Skeletal muscle cell (primary cell): ENCODE measurements at places on chromosomes 2 and 18.
A peak's percentile ranks its signal among the peaks of the same experiment; 100 is the strongest.

DNA sequence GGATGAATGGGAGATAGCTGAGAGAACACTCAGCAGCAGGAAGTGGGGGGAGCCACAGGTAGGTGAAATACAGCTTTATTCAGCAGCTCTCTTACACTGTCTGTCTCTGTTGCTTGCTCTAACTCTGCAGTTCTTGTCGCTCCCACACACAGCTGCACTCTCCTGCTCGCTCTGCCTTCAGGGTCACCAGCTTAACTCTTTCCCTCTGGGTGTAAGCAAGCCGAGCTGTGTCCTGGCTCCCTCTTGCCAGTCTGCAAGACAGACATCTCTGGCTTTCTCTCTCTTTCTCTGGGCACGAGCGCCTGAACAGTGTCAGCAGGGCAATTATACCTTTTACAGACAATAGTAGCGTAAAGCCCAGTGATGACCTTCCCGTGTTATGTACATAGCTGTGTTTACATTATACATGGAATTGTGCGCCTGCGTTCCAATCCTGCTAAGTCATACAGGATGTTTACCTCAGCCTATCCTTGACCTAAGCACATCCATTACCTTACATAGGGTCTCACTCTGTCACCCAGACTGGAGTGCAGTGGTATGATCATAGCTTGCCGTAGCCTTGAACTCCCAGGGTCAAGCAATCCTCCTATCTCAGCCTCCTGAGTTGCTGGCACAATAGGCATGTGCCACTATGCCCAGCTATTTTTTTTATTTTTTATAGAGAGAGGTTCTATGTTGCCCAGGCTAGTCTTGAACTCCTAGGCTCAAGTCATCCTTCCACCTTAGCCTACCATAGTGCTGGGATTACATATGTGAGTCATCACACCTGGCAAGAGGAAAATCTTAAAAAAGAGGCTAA lies 57.8 kb upstream of the CHN1 start:
- no peak for DNase-seq

- DNase-seq = no peak
Measured at GRCh38 chr2:100208141-100208770, 65.9 kb upstream of the AFF3 start.

DNA sequence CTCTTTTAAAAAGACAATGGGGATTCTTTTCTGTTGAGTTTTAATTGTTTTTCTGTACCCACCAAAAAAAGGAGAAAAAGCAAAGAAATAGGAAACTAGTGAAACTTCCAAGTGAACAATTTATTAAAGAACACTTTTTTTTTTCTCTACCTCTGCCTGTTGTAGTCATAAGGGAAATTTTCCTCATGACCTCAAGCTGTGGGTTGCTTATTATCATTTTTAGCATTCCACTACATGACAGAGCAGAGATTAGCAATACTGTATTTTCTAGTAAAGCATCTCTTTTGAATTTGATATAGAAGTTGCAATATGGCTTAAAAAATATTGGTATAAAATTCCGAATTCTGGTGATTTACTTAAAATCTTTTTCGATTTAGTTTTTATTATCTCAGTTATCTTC lies 87.9 kb upstream of the LRRTM1 start:
- no peak for DNase-seq

- DNase-seq = no peak
Measured at GRCh38 chr2:28623582-28624405, 127.8 kb upstream of the PPP1CB start.

DNA sequence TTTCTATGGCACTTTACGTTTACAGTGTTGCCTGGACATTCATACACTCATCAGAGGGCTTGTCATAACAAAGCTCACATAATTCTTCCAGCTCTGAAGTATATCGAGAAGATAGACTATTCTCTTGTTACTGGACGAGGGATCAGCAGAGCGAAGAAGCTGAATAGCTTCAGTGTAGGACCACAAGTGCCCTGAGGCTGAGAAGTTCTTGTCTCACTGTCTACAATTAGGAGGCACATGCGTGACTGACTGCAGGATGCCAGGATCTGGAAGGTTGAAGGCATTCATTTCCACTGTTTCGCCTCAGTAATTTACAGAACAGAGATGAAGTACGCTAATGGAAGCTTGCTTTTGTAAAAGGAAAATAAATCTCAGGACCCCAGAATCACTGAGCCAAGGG lies 9.6 kb downstream of the SH3YL1 start:
- DNase-seq = no peak

DNA sequence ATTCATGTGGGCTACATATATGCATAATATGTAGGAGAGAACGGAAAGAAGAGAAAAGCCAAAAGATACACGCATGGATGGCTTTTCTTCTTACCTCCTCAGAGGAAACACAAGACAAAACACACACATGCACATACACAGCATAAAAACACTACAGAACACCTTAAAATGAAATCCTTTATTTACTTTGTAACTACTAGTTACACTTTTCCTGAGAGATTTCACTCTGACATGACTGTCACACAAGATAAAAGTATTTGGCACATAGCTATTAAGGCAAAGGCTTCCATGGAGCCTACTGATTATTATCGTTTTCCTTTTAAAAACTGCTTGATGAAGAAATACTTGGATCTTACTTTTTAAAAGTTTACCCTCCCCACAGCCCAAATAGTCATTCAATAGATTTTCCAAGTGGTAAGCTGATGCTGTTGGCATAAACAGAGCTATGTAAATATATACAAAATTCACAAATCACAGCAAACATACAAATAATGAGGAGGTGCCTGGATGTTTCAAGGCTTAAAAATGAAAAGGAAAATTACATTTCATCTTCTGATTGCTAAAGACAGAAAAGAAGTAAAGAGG lies 8.6 kb downstream of the ZEB2 start:
- DNase-seq = no peak

DNA sequence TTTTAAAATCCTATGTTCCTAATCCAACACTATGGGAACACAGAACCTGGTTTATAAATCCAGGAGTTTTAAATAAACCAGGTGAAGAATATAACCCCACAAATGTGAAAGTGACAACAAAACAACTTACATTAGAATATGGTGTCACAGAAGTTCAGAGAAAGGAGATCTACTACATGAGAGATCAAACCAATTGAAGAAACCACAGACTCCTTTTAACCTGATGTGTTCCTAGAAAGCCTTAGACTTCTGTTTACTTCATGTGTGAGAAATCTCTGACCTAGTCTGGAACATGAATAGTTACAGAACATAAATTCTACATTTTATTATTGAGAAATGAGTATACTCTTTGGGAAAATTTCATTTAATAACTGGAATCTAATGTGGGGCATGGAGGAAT lies 165.3 kb downstream of the FTCDNL1 start:
- DNase-seq = no peak

GRCh38 chr2:120596990-120597594 lies 138.6 kb upstream of the GLI2 start:
- peak; percentile 53 for DNase-seq

DNA sequence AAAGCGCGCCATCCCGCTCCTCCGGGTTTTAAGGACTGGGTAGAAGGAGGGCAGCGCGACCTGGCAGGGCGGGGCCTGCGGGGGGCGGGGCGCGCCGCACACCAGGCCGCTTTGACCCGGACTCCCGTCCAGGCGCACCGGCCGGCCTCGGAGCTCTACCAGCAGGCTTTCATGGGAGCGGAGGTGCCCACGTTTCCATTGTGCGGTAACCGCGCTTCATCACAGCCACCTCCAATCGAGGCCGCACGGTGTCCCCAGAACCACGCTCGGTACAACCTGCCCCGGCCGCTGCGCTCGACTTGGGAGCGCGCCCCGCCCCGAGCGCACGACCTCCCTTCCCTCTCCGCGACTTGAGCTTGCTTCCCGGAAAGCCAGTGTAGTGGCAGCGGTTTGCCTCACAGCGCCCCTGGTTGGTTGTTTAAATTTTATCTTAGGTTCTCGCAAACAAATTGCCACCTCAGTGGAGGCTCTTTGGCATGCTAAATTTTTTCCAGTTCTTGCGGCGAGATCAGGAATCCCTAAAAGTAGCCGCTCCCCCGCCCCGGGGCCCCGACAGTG lies 280 bp upstream of the CYP1B1 start:
- DNase-seq = peak; percentile 53
